Progenitor cell of endocrine pancreas (in vitro differentiated cells): ENCODE measurements at places on chromosomes 13 and 19. TPM values are rescaled to one million over a fixed set of nuclear protein-coding genes. Genes with fewer than 3 reads are reported as not detected.

- peaks cover 1% of the 10 kb centered on the region for H3K4me1 ChIP-seq
- no peak overlapping the region for H3K4me3 ChIP-seq
- no peak for DNase-seq
- H3K27me3 ChIP-seq, result no peaks in the 10 kb centered on the region
Observed at GRCh38 chr13:110696776-110697175, 9.1 kb downstream of the CARS2 start.

GRCh38 chr13:102190930-102191329 is 210.9 kb downstream of the FGF14 start:
- H3K4me1 ChIP-seq, result peaks cover 8% of the 10 kb centered on the region
- H3K27me3 ChIP-seq, result no peaks in the 10 kb centered on the region
- no peaks in the 10 kb centered on the region for H3K36me3 ChIP-seq
- no peak overlapping the region for H3K27ac ChIP-seq
- no peak overlapping the region for H3K4me3 ChIP-seq

DNA sequence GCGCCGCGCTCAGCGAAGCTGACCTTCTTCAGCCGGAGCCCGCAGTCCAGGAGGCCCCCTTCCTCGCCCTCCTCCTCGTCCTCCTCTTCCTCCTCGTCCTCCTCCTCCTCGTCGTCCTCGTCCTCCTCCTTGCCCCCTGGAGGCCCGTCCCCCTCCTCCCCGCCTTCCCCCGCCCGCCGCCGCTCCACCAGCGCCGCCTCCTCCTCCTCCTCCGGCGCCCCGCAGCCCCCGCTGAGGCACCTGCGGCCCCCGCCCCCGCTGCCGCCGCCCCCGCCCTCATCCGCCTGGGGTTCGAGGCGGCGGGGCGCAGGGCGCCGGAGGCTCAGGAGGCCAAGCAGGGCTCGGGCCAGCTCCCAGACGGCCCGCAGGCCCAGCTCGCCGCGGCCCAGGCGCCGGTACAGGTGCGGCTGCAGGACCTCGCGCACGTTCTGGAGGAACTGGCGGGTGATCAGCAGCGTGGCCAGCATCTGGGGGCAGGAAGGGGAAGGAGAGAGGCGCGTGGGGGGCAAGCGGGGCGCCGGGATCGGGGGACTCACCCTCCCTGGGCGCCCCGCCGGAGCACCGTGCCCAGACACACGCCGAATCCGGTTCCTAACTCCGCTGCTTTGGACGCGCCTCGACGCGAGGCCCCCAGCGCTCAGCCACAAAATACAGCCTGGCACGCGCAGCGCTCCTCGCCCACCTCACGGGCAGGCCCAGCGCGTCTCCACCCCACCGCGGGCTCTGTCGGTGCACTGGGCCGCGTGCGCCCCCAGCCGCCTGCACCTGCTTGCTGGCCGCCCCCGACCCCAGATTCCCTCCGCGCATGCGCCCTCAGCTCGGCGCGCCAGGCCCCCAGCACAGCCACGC is 5.9 kb downstream of the ANO8 start:
- no peak for DNase-seq
- H3K36me3 ChIP-seq, result peaks cover 15% of the 10 kb centered on the region
- peaks cover 4% of the 10 kb centered on the region for H3K4me1 ChIP-seq
- H3K4me3 ChIP-seq, result peak overlapping the region; percentile 59
- no peak overlapping the region for H3K27ac ChIP-seq

DNA sequence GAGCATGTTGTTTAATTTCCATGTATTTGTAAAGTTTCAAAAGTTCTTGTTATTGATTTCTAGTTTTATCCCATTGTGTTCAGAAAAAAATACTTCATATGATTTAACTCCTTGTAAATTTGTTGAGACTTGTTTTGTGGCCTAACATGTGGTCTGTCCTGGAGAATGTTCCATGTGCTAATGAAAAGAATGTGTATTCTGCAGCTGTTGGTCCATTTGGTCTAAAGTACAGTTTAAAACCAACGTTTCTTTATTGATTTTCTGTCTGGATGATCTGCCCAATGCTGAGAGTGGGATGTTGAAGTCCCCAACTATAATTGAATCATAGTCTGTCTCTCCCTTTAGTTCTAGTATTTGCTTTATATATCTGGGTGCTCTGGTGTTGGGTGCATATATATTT is 34.9 kb upstream of the TPP2 start:
- no peaks in the 10 kb centered on the region for H3K36me3 ChIP-seq
- no peak overlapping the region for H3K4me3 ChIP-seq
- H3K27ac ChIP-seq, result no peak overlapping the region
- DNase-seq, result no peak
- no peaks in the 10 kb centered on the region for H3K4me1 ChIP-seq
- peaks cover 2% of the 10 kb centered on the region for H3K27me3 ChIP-seq

DNA sequence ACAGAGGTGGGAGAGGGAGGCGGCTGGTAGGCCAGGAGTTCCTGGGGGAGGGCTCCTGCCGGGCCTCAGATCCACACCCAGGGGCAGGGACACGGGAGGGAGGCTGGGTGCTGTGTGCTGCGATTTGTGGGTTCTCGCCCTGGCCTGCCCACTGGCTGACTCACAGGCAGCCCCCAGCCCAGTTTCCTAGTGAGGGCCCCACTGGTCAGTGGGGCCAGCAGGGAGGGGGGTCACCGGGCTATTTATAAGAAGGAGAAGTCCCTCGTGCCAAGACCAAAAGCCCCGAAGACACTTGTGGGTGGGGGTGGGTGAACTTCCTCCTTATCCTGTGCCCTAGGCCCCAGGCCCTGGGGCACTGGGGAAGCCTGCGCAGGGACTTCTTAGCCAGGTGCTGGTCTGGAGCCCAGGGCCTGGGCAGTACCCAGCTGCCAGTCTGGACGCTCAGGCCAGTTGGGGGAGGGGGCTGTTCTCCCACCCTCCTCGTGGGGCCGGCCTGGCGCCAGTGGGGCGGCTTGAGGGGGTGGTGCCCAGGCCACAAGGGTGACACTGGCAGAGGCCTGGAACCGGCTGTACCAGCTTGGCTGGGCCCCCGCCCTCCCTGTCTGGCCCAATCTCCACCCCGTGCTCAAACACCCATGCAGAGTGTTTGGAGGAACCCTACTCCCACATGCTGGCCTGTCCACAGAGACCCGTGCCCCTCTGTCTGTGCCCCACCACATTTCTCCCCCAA is 5.0 kb upstream of the JUNB start:
- peaks cover 16% of the 10 kb centered on the region for H3K4me1 ChIP-seq
- no peaks in the 10 kb centered on the region for H3K36me3 ChIP-seq
- H3K27me3 ChIP-seq, result peaks cover 15% of the 10 kb centered on the region
- no peak for DNase-seq
- H3K27ac ChIP-seq, result no peak overlapping the region
- H3K4me3 ChIP-seq, result no peak overlapping the region

GRCh38 chr19:49343123-49343522 is 7.9 kb downstream of the CD37 start:
- DNase-seq, result no peak
- H3K4me1 ChIP-seq, result peaks cover 16% of the 10 kb centered on the region
- no peak overlapping the region for H3K4me3 ChIP-seq

GRCh38 chr19:34667349-34668076 is 9.4 kb downstream of the SCGB2B2 start:
- H3K4me1 ChIP-seq, result no peaks in the 10 kb centered on the region
- H3K27me3 ChIP-seq, result no peaks in the 10 kb centered on the region
- no peak overlapping the region for H3K4me3 ChIP-seq
- no peaks in the 10 kb centered on the region for H3K36me3 ChIP-seq

DNA sequence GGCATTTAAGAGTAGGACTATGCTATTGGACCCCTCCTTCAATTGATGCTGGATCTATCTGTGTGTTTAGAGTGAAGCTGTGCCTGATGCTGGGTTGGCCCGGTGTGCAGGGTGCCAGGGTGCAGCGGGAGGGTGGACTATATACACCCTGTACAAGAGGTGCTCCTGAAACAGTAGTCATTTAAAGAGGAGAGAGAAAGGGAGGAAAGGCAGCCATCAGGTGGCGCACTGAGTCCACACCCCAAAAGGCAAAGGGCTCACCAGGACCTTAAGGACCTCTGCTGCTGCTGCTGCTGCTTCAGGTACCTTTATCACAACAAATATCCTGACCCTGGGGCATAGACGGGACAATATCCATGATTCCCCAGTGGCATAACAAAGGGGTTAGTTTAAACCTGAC is 39.4 kb downstream of the ZNF136 start:
- H3K27ac ChIP-seq, result no peak overlapping the region
- no peak overlapping the region for H3K4me3 ChIP-seq
- no peaks in the 10 kb centered on the region for H3K4me1 ChIP-seq
- peaks cover 59% of the 10 kb centered on the region for H3K36me3 ChIP-seq
- no peaks in the 10 kb centered on the region for H3K27me3 ChIP-seq
- no peak for DNase-seq

The THSD8 gene
- 16.5 and 22.7 TPM in 2 replicates for total RNA-seq

The EPS8L1 gene
- 14.4 and 21.5 TPM in 2 replicates for total RNA-seq
